Activated CD8-positive, alpha-beta memory T cell treated with anti-CD3 and anti-CD28 coated beads, Interleukin-2, amount 10 ng/mL, durations not matched to agents 7 days and 5 days (primary cell): ENCODE measurements at places on chromosomes 4 and X. TPM values are rescaled to one million over a fixed set of nuclear protein-coding genes. Genes with fewer than 3 reads are reported as not detected.

DNA sequence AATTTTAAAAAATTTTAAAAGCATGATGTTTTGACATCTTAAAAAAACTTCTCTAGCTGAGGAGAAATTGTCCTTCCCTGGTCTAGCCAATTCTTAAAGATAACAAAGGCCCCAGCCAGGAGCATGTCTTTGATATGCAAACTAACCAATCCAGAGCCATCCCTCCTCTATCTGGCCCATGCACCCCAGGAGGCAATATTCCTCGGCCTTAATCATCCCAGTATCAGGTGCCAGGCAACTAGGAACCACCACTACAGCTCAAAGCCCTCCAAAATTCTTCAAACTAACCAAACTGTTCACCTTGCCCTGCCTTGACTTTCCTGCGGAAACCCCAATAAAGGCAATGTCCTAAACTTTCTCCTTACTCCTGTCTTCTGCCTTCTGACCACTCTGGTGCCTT lies 97.8 kb upstream of the USP9X start:
- no peak for DNase-seq

DNA sequence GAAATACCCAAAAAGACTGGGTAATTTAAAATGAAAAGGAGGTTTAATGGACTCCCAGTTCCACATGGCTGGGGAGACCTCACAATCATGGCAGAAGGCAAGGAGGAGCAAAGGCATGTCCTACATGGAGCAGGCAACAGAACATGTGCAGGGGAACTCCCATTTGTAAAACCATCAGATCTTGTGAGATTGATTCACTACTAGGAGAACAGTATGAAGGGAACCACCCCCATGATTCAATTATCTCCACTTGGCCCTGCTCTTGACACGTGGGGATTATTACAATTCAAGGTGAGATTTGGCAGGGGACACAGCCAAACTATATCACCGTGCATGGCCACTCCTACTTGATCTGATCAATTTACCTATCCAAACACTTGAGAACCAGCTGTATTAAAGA lies 131.5 kb upstream of the LDB2 start:
- no peak for DNase-seq

DNA sequence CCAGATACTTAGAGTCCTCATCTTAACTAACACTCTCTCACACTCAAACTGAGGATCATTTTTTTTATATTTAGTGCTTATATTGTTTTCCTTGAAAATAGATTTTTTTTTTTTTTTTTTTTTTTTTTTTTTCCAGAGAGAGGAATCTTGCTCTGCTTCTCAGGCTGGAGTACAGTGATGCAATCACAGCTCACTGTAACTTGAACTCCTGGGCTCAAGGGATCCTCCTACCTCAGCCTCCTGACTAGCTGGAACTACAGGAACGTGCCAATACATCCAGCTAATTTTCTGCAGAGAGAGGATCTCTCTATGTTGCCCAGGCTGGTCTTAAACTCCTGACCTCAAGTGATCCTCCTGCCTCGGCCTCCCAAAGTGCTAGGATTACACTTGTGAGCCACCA lies 650.3 kb upstream of the ATOH1 start:
- no peak for DNase-seq

DNA sequence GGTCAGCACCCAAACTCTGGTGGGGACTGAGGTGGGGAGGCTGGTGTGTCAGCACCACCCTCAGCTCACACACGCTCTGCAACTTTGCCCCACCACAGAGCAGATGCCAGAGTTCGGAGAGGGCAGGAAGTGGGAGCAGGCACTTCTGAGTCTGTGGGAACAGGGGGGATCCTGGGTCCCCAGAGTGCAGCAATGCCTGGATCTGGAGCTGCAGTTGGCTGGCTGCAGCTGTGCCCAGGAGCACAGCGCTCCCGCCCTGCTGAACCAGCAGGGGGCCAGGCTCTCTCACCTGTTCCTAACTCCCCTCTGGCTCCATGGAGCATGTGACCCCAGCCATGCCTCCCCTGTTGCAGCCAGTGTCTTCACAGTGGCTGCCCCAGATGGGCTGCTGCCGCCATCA lies 252.4 kb downstream of the SPOCK3 start:
- DNase-seq, result no peak

GRCh38 chr4:107977482-107977881 lies 12.2 kb upstream of the HADH start:
- DNase-seq, result no peak

DNA sequence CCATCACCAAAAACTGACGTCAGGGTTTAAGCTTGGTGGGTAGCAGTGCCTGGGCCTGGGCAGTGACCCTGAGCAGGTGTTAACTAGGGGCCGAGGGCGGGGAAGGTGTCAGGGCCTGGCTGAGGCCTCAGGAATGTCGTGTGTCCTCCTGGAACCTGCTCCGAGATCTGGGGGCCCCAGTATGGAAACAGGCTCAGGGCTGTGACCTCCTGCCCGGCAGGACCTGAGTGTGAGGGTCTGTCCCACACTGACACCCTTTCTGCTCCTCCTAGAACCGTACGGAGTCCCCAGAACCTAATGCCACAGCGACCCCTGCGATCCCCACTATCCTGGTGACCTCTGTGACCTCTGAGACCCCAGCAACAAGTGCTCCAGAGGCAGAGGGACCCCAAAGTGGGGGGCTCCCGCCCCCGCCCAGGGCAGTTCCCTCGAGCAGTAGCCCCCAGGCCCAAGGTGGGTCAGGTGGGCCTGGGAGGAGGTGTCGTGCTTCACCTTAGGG lies 741 bp downstream of the HGFAC start:
- no peak for DNase-seq

GRCh38 chr4:2339458-2340271 lies 77.8 kb upstream of the MXD4 start:
- DNase-seq, result peak; percentile 38

DNA sequence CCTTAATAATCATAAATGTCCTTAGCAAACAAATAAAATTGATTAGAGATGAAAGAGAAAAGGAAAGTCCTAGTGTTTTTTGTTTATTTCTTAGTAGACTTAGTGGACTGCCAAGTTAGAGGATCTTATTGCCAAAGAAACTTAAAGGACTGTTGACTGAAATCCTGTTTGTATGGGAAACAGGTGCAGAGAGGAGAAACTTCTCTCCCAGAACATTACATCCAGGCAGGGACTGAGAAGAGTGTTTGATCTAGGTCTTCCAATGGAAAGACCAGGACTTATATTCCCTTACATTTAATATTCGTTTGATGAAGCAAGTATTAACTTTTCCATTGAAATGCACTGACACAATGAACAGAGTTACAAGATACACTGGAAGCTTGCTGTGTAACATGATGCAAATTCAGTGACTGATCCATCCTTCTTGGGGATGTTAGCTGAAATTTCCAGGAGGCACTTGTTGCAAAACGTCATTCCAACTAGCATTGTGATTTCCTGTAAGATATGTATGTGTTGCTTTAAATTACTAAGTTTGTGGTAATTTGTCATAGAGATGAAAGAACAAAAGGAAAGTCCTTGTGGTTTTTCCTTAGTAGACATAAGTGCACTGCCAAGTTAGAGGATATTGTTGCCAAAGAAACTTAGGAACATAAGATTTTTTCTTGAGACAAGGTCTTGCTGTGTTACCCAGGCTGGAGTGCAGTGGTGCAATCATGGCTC lies 505.6 kb downstream of the STIM2 start:
- no peak for DNase-seq

GRCh38 chr4:66926687-66927086 lies 618.6 kb downstream of the CENPC start:
- DNase-seq, result no peak

DNA sequence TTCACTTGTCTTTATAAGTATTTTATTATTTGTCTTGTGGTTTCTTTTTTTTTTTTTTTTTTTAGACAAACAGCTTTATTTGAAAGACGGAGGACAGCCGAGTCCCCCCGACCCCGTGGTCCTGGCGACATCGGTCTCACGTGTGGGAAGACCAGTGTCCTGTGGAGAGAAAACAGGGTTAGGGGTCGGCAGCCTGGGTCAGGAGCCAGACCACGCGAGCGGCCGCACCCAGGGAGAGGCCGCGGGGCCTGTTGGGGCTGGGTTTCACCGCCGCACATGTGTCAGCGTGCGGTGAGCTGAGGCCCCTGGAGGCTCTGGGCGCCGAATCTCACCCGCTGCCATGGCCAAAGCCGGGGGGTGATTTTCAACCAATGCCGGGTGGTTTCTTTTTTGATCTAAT lies 17.8 kb upstream of the RAB33B start:
- no peak for DNase-seq

GRCh38 chrX:13684361-13684760 lies 4.6 kb upstream of the RAB9A start:
- DNase-seq, result no peak

DNA sequence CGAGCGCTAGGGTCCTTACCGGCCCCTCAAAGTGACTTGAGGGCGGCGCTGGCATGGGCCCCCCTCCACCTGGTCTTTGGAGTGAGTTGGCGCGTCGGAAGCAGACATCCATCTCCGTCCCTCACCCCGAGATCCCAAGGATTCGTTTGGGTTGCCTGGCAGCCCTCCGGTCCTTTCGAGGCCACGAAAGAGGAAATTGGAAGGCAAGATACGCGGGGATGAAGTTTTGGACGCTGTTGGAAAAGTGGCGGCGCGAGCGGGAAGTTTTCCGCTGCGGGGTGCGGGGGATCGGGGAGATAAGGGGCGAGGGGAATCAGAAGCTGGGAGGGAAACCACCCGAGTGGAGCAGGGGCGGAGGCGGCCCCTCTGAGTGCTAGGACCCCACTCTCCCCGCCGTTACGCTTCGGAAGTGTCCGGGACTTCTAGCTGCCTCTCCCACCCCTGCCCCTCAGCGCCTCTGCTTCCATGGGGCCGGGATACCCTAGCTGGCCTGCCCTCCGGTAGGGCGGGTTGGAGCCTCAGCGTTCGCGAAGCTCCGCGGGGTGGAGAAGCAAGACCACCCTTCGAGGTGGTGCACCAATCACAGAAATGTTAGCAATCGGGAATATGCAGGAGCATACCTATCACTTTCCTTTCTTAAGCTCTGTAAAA lies 57.8 kb downstream of the FRMPD3 start:
- no peak for DNase-seq

DNA sequence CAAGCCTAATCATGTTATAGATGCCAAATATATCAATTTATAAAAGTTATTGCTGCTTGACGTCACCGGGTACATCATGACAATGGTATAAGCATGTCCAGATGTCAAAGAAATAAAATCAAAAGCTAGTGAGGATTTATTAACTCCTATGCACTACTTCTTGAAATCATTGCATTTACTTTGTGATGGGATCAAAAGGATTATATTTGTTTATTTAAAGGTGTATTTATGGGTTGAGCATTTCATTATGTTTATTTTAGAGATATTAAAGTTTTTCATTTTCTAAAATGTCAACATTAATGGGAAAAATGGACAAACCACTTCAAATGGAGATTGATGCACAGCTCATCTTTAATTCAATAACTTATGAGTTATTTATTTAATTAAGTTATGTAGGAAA lies 277.8 kb downstream of the EPHA5 start:
- DNase-seq, result no peak

- no peak for DNase-seq
These were observed 224.3 kb downstream of the DCLK2 start for GRCh38 chr4:150302553-150302952.

DNA sequence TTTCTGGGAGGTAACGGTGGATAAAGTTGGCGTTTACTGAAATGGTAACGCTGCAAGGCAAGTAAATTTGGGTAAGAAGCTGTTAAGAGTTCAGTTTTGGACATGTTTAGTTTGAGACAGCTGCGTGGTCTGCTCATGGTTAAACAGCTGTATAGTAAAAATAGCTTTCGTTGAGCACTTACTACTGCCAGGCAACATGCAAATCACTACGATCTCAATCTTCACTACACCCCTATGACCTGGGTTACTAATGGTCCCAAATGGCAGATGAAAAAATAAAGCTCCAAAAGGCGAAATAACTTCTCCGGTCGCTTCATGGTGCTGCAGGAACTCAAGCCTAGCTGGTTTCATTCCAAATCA lies 22.2 kb downstream of the FABP2 start:
- DNase-seq, result no peak

- no peak for DNase-seq
These were observed 69.8 kb downstream of the PSAPL1 start for GRCh38 chr4:7364979-7365378.

DNA sequence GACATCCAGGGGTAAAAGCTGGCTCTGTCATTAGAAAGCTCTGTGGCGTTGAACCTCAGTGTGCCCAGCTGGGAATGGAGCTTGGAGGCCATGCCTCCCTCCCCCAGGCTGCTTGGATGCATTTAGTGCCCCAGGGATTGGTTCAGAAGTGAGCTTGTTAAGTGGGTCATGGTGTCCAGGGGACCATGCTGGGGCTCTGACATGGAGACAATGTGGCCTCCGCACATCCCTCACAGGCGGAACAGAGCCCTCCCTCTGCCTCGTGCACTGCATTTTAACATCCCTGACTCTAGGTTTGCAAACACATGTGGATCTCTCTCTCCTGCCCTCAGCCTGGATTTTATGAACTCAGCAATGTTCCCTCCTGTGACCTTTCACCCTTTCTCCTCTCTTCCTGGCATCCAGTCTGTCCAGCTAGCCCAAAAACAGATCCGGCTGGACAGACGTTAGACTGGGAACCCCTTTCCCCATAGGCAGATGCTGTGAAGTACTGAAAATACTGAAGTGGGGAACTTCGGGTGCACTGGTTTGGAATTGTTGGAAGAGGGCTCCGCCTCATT lies 81.5 kb downstream of the SORCS2 start:
- no peak for DNase-seq

GRCh38 chrX:103329991-103330390 lies at the start of gene TCEAL7:
Gene TCEAL7, plus strand, starts transcription at chrX:103330239. Its CDS starts 1,165 bp downstream, at chrX:103331404.
- no peak for DNase-seq

The OPRPN gene
- not detected for total RNA-seq

The NOA1 gene
- total RNA-seq, result 23.0 TPM
